Body of pancreas (tissue), 4 donors: ENCODE measurements at places on chromosomes 4 and X. TPM values are rescaled to one million over a fixed set of nuclear protein-coding genes. Genes with fewer than 3 reads are reported as not detected.

GRCh38 chr4:108446556-108446955, 173.8 kb upstream of the RPL34 start:
- no peaks in the 10 kb centered on the region for H3K27me3 ChIP-seq
- no peak for DNase-seq
- no peaks in the 10 kb centered on the region for H3K4me1 ChIP-seq
- H3K27ac ChIP-seq: no peak overlapping the region

- no peaks in the 10 kb centered on the region for H3K27me3 ChIP-seq
- no peak overlapping the region for H3K4me3 ChIP-seq
- H3K27ac ChIP-seq: no peak overlapping the region
- H3K4me1 ChIP-seq: no peaks in the 10 kb centered on the region
- peak; percentile 2 for DNase-seq
These were observed 76.2 kb upstream of the TEX13D start for GRCh38 chrX:124256216-124256615.

DNA sequence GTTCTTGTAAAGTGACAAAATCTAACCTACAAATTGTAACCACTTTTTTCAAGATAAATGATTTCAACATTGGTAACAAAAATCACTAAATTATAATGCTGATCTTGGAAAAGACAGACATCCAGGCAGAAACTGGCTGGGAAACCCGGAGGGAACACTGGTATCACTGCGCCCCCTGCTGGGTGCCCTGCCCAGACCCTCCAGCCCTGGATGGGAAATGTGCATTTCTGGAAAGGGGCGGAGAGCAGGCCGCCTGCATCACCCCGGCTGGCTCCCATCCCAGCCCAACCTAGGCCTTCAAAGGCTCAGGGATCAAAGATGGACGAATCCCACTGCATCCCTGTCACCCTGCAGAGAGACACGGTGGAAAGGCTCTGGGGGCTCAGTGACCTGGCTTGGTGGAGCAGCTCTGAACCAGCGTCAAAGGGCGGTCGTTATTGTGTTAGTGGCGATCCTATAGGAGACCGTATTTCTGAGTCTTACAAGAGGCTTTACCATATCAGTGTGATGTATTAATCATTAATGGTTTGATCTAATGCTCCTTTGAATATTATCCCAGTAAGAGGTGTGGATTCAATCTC, 37.3 kb downstream of the ACOX3 start:
- H3K4me1 ChIP-seq: no peaks in the 10 kb centered on the region
- H3K36me3 ChIP-seq: peaks cover 10% of the 10 kb centered on the region
- no peaks in the 10 kb centered on the region for H3K27me3 ChIP-seq

GRCh38 chrX:105050921-105051320, 169.6 kb downstream of the TEX13A start:
- H3K36me3 ChIP-seq: no peaks in the 10 kb centered on the region
- H3K4me1 ChIP-seq: no peaks in the 10 kb centered on the region
- no peak overlapping the region for H3K4me3 ChIP-seq
- DNase-seq: no peak
- no peak overlapping the region for H3K27ac ChIP-seq

DNA sequence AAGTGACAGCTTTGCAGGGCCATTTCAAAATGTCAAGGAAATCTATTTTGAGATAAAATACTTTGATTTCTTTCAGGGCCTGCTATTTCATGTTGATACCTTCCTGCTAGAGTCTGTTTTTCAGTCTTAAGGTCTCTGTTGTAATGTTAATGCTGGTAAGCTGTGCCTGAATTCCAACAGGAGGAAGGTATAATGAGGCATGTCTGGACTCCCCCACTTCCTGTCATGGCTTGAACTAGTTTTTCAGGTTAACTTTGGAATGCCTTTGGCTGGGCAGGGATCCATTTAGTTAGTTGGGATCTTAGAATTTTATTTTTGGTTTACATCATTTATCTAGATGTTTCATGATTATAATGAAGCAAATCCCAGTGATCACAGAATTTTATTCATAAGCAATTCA, 279.0 kb downstream of the CFAP47 start:
- no peak overlapping the region for H3K27ac ChIP-seq
- H3K4me1 ChIP-seq: no peaks in the 10 kb centered on the region
- no peaks in the 10 kb centered on the region for H3K27me3 ChIP-seq
- no peak for DNase-seq
- no peaks in the 10 kb centered on the region for H3K36me3 ChIP-seq

GRCh38 chrX:2351999-2352995, 148.5 kb downstream of the DHRSX start:
- H3K4me1 ChIP-seq: no peaks in the 10 kb centered on the region
- H3K27ac ChIP-seq: no peak overlapping the region
- H3K36me3 ChIP-seq: no peaks in the 10 kb centered on the region
- no peak overlapping the region for H3K4me3 ChIP-seq
- H3K27me3 ChIP-seq: no peaks in the 10 kb centered on the region

DNA sequence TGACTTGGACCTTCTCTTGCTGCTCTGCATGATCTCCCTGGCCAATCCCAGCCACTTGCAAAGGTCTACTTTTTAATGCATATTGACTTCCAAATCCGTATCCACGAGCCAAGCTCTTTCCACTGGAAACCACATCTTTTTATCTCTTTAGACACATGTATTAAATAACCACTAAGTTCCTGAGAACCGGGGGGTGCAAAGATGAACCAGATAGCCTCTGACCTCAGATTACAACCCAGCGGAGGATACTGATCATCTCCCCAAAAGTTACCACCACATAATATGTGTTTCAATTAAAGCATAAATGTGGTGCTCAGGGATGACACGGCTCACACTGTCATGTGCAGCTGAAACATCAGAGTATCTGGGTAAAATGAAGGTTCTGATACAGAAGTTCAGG, 40.4 kb upstream of the FAM9B start:
- no peaks in the 10 kb centered on the region for H3K27me3 ChIP-seq
- H3K4me1 ChIP-seq: no peaks in the 10 kb centered on the region
- no peak overlapping the region for H3K27ac ChIP-seq
- H3K36me3 ChIP-seq: no peaks in the 10 kb centered on the region
- H3K4me3 ChIP-seq: no peak overlapping the region

Gene CCDC120
- total RNA-seq: 13.8 TPM
